ENCODE measurements at places on chromosomes 16 and 17. TPM values are rescaled to one million over a fixed set of nuclear protein-coding genes. Genes with fewer than 3 reads are reported as not detected.

- no peaks in the 10 kb centered on the region for H3K27me3 ChIP-seq
- H3K36me3 ChIP-seq, result no peaks in the 10 kb centered on the region
- H3K4me1 ChIP-seq, result peaks cover 43% of the 10 kb centered on the region
- H3K27ac ChIP-seq, result peak overlapping the region; percentile 83
- no peak overlapping the region for H3K4me3 ChIP-seq
- no peak for DNase-seq
Measured at GRCh38 chr16:4535627-4536108, 2.9 kb downstream of the CDIP1 start.

- H3K4me3 ChIP-seq, result no peak overlapping the region
- peaks cover 12% of the 10 kb centered on the region for H3K36me3 ChIP-seq
- no peak overlapping the region for H3K27ac ChIP-seq
- peaks cover 2% of the 10 kb centered on the region for H3K4me1 ChIP-seq
- DNase-seq, result no peak
Measured at GRCh38 chr17:78905116-78905515, 2.1 kb upstream of the CEP295NL start.

GRCh38 chr16:23905027-23905426 lies 69.2 kb downstream of the PRKCB start:
- peak overlapping the region; percentile 63 for H3K27ac ChIP-seq
- DNase-seq, result no peak
- no peaks in the 10 kb centered on the region for H3K36me3 ChIP-seq

GRCh38 chr17:21505819-21506815 lies 130.0 kb downstream of the KCNJ12 start:
- no peak overlapping the region for H3K27ac ChIP-seq
- no peaks in the 10 kb centered on the region for H3K4me1 ChIP-seq
- H3K36me3 ChIP-seq, result no peaks in the 10 kb centered on the region
- DNase-seq, result no peak

DNA sequence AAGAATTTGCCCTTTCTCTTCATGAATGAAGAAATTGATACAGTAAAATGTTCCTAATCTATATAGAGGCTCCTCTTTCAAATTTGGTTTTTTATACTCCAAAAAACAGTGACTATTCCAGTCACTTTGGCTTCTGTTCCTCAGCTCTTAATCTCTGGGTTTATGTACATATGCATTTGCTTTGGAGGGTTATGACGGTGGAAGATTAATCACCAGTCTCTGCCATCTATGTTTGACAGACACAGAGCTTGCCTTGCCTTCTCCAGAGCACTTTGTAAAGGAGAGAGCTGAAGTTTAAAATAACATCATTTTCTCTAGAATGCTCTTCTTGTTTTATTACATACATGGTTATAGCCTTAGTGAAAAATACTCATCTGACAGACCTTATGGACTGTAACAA lies 99.3 kb downstream of the NLK start:
- DNase-seq, result no peak
- H3K27ac ChIP-seq, result no peak overlapping the region
- H3K4me1 ChIP-seq, result no peaks in the 10 kb centered on the region
- H3K4me3 ChIP-seq, result no peak overlapping the region
- no peaks in the 10 kb centered on the region for H3K36me3 ChIP-seq

- H3K4me3 ChIP-seq, result no peak overlapping the region
- no peak for DNase-seq
- peaks cover 8% of the 10 kb centered on the region for H3K27me3 ChIP-seq
- no peak overlapping the region for H3K27ac ChIP-seq
- H3K36me3 ChIP-seq, result no peaks in the 10 kb centered on the region
Measured at GRCh38 chr17:40679523-40679907, 14.5 kb upstream of the KRT222 start.

DNA sequence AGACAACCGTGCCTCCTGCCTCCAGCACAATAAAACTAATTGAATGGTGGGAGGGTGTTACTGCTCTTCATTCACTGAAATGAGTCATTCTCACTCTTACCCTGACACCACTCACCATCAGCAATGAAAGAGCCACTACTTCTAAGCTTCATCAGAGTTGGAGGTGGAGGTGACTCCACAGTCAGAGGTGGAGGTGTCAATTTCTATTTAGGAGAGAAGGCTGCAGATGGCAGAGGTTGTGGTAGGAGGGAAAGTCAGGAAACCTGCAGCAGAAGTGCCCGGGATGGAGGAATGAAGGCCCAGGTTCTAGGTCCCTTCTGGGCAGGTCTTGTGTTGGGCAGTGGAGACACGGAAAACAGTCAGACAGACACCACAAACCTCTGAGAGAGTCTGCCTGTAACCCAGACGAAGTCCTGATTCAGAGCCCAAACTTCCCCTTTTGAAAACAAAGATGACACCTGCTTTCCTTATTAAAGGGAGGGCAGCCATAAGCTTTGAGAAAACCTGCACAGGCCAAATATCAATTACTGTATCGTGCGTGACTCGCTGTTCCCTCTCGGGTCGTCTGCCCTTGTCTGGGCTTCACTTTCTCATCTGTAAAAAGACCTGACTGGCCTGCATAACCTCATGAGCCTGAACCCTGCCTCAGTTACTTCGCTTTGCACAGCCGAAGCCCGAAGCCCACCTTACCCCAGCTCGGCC lies 668 bp downstream of the ATPAF2 start:
- no peaks in the 10 kb centered on the region for H3K27me3 ChIP-seq
- H3K4me3 ChIP-seq, result peak overlapping the region; percentile 97
- peaks cover 39% of the 10 kb centered on the region for H3K4me1 ChIP-seq
- DNase-seq, result no peak
- H3K36me3 ChIP-seq, result no peaks in the 10 kb centered on the region
- H3K27ac ChIP-seq, result peak overlapping the region; percentile 39

- no peak overlapping the region for H3K4me3 ChIP-seq
- no peaks in the 10 kb centered on the region for H3K4me1 ChIP-seq
- H3K27me3 ChIP-seq, result no peaks in the 10 kb centered on the region
- no peak for DNase-seq
- H3K36me3 ChIP-seq, result no peaks in the 10 kb centered on the region
- no peak overlapping the region for H3K27ac ChIP-seq
Measured at GRCh38 chr16:74100395-74101326, 196.0 kb upstream of the PSMD7 start.

- H3K27me3 ChIP-seq, result no peaks in the 10 kb centered on the region
- peaks cover 4% of the 10 kb centered on the region for H3K4me1 ChIP-seq
- H3K27ac ChIP-seq, result no peak overlapping the region
- no peak for DNase-seq
Measured at GRCh38 chr16:84864326-84864955, 44.7 kb downstream of the CRISPLD2 start.

- H3K4me1 ChIP-seq, result peaks cover 23% of the 10 kb centered on the region
- H3K36me3 ChIP-seq, result no peaks in the 10 kb centered on the region
- H3K4me3 ChIP-seq, result peak overlapping the region; percentile 50
- no peak overlapping the region for H3K27ac ChIP-seq
Measured at GRCh38 chr17:79952265-79952877, 83.3 kb downstream of the TBC1D16 start.

- DNase-seq, result no peak
- H3K4me3 ChIP-seq, result no peak overlapping the region
- H3K27ac ChIP-seq, result no peak overlapping the region
- H3K4me1 ChIP-seq, result peaks cover 14% of the 10 kb centered on the region
- no peaks in the 10 kb centered on the region for H3K27me3 ChIP-seq
- no peaks in the 10 kb centered on the region for H3K36me3 ChIP-seq
Measured at GRCh38 chr17:19303367-19303776, 59.2 kb downstream of the B9D1 start.

DNA sequence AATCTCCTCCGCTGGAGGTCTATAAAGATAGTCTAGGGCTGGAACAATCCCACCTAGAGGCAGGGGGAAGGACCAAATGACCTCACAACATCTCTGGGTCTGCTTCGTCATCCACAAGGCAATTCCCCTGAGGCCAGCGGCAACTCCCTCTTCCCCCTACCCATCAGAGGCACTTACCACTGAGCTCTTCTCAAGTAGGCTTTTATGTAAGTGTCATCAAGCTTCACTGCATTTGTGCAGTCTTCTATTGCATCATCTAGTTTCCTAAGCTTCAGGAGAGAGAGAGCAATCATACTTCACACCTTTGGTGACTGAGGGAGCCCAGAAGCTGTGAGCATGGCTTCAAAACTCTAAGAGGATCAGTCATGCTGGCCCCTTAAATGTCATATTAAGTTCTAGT lies 21.0 kb downstream of the CNP start:
- no peaks in the 10 kb centered on the region for H3K27me3 ChIP-seq
- H3K4me3 ChIP-seq, result no peak overlapping the region
- H3K36me3 ChIP-seq, result peaks cover 61% of the 10 kb centered on the region
- H3K27ac ChIP-seq, result no peak overlapping the region

DNA sequence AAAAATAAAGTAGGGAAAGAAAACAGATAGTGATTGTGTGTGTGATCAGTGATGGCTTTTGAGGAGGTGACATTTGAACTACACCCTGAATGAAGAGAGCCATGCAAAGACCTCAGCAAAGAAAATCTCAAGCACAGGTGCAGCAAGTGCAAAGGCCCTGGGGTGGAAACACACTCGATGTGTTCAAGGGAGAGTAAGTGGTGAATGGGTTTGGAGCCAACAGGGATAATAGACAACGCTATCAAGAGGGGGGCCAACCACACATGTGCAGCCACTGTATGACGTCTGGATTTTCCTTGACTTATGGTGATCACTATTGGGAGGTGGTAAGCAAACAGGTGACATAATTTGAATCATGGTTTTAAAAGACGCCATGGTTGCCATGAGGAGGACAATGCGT lies 564.2 kb downstream of the WWOX start:
- H3K27ac ChIP-seq, result no peak overlapping the region
- no peaks in the 10 kb centered on the region for H3K4me1 ChIP-seq
- H3K4me3 ChIP-seq, result no peak overlapping the region
- no peaks in the 10 kb centered on the region for H3K36me3 ChIP-seq
- H3K27me3 ChIP-seq, result no peaks in the 10 kb centered on the region
- DNase-seq, result no peak

GRCh38 chr17:13306310-13306962 lies 288.6 kb upstream of the ELAC2 start:
- H3K4me1 ChIP-seq, result no peaks in the 10 kb centered on the region
- no peaks in the 10 kb centered on the region for H3K27me3 ChIP-seq
- no peaks in the 10 kb centered on the region for H3K36me3 ChIP-seq

DNA sequence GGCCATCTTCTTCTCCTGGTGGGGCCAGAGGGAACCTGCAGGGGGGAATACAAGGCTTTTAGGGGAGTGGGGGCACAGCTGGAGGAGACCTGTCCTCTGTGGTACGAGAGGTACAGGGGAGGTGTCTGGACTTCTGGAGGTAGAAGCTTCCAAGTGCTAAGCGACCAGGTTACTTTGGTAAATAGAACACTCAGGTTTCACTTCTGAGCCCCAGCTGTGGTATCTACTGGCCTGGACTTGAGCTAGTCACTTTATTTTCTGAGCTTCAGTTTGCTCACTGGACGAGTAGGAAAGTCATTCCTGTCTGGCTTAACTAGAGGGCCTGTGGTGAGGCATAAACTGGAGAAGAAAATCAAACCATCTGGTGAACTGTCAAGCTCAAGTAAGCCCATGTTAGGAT lies at the start of gene HEATR9:
HEATR9 (minus strand) TSS at position 155 of the 400 bp plus-strand sequence; CDS start at position 6, 149 bp downstream.
- no peak within 1 kb of the TSS for H3K4me3 ChIP-seq
- no peaks in the 10 kb centered on the region for H3K27me3 ChIP-seq
- H3K4me1 ChIP-seq, result peaks cover 14% of the 10 kb centered on the region
- H3K27ac ChIP-seq, result no peak within 1 kb of the TSS

- H3K4me3 ChIP-seq, result no peak overlapping the region
- H3K27me3 ChIP-seq, result no peaks in the 10 kb centered on the region
- DNase-seq, result no peak
- H3K36me3 ChIP-seq, result no peaks in the 10 kb centered on the region
Measured at GRCh38 chr16:66928702-66929388, 3.5 kb upstream of the RRAD start.

DNA sequence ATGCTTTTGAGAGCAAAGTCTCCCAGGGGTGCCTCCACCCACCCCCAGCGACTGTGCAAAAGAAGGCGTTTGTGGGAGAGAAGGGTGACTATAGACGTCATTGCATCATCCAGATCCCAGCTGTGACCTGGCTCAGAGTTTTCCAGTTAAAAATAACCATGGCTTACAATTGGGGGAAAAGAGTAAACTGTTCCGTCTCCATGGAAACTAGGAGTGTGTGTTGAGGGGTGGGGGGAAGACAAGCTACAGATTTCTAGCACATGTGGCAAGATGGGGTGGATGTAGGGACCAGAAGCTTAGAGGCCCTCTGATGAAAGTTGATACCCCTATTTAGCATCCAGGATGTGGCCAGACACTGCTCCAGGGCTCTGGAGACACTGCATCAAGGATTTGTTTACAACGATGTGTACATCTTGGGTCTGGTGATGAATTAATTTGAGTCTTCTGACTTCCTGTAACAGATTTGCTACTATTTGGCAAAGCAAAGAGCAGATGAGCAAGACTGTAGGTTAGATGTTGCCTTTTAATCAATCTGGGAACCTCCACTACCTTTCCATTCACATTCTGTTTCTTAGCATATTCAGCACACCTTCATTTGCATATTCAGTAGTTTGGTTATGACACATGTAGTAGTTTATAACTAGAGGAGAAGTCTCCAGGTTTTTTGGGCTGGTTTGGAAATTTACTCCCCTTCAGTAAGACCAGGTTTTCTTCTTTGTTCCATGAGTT lies 6.2 kb upstream of the DUSP14 start:
- H3K4me3 ChIP-seq, result no peak overlapping the region
- H3K27ac ChIP-seq, result no peak overlapping the region
- DNase-seq, result no peak
- peaks cover 7% of the 10 kb centered on the region for H3K4me1 ChIP-seq

DNA sequence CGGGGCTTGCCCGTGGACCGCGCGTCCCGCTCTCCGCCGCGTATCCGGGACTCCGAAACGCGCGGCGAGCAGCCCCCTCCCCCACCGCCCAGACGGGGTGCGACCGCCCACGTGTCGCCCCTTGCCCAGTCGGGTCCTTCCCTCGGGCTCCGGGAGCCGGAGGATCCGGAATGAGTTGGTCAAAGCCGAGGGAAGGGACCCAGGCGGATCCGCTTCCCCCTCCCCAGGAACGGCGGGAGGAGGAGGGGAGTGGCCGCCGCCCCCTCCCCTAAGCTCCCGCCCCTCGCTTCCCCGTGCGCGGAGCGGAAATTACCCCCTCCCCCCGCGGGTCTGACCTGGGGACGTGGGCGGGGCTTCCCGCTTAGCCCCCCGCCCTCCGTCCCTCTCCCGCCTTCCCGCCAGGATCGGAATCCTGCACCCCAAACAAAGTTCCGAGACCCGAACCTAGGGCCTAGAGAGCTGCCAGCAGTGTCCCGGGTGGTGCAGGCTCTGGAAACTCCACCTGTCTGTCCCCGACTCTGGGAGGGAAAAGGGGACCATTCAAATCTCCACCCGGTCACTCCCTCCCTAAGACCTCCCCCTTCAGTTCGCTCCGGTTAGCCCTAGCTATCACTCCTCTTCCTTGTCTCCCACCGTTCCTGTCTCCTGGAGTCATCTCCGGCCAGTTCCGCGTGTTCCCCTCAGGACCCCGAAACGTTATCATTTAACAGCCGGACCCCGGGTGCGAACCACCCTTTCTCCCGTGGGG lies 1.0 kb upstream of the IGF2BP1 start:
- no peak overlapping the region for H3K27ac ChIP-seq
- no peak for DNase-seq
- no peak overlapping the region for H3K4me3 ChIP-seq

- no peaks in the 10 kb centered on the region for H3K4me1 ChIP-seq
- no peaks in the 10 kb centered on the region for H3K36me3 ChIP-seq
- no peak for DNase-seq
- no peak overlapping the region for H3K27ac ChIP-seq
Measured at GRCh38 chr16:85697431-85697830, 8.7 kb upstream of the GINS2 start.

CSH1 gene
- total RNA-seq, result not detected

ADAM11 gene
- 0.41 TPM for total RNA-seq

ASIC2 gene
- total RNA-seq, result 0.54 TPM

BCAR1 gene
- total RNA-seq, result 166 TPM

PDILT gene
- not detected for total RNA-seq

LLGL2 gene
- total RNA-seq, result 20.0 TPM

CCL18 gene
- total RNA-seq, result 7.7 TPM

CD300H gene
- not detected for total RNA-seq

MMP2 gene
- total RNA-seq, result 249 TPM

TBC1D3K gene
- total RNA-seq, result not detected

CASKIN1 gene
- total RNA-seq, result not detected

Data from thoracic aorta (tissue), 2 donors.